NB4 (cell line): ENCODE measurements at places on chromosomes 1 and 21.

DNA sequence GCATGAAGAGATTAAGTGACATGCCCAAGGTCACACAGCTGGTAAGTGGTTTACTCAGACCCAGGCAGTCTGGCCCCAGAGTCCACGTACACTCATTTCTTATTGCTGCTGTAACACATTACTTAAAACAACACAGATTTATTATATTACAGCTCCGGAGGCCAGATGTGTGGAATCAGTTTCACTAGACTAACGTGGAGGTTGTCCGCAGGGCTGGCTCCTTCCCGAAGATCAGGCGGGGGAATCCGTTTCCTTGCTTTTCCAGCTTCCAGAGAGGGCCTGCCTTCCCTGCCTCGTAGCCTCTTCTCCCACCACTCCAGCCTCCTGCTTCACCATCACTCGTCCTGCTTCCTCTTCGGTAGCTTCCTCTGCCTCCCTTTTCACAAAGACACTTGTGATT is 81.2 kb downstream of the KCNN3 start:
- no peak for DNase-seq

DNA sequence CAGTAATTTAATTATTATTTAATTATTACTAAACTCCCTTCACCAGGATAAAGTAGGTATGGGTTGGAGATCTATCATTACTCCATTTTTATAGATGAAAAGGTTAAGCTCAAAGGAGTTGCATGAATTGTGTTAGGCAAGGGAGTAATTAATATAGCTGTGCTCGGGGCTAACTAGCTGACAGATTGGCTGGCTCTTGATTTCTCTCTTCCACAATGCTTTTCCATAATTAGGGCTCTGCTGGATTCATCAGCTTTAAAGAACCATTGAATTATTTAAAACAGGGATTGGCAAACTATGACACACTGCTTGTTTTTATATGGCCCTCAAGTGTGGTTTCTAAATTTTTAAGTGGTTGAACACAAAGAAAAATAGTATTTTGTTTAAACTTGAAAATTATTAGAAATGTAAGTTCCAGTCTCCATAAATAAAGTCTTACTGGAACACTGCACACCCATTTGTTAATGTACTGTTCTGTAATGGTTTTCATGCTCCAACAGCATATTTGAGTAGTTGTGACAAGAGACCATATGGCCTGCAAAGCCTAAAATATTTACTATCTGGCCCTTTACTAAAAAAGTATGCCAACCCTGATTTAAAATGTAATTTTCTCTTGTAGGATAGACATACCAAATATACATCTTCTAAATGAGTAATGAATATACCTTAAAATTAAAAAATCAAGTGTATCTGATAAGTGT is 76.4 kb downstream of the GDAP2 start:
- no peak for DNase-seq

GRCh38 chr1:174982971-174983689 is 16.6 kb upstream of the CACYBP start:
- DNase-seq: peak; percentile 64

DNA sequence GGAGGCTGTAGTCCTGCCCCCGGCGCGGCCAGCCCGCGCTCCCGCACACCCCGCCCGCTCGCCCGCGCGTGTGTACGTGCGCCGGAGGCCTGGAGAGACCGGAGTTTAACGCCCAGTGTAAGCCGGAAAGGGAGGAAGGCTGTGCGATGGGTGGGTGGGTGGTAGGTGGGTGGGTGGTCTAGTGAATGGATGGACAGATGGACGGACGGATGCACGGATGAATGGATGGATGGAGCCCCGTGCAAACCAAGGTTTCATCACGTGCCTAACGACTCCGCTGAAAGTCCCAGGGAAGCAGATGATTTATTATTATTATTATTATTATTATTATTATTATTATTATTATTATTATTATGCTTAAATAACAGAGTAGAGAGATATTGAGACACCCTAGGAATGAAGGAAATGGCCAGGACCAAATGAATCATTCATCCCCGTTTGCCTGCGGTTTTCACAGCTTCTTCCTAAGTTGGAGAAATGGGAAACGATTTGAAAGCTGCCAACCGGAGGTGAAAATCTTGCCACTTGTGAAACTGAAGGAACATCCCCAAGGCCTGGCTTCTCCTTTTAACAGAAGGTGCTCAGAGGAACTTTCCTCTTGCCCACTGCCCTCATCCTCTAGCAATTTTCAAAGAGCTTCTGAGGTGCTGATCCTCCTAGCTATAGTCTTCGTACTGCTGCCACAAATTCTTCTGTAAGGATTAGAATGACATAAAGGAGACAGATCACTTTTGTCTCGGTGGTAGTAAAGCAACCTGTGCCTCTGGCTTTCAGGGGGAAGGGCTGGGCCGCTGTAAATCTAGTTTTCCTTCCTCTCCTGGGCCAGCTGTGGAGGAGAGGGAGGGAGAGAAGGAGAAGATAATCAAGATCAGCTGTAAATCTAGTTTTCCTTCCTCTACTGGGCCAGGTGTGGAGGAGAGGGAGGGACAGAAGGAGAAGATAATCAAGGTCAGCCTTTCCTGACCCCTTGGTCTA is 648 bp upstream of the RGS7 start:
- DNase-seq: no peak
